AML-193 (cell line): ENCODE measurements at places on chromosomes 12 and 14.

DNA sequence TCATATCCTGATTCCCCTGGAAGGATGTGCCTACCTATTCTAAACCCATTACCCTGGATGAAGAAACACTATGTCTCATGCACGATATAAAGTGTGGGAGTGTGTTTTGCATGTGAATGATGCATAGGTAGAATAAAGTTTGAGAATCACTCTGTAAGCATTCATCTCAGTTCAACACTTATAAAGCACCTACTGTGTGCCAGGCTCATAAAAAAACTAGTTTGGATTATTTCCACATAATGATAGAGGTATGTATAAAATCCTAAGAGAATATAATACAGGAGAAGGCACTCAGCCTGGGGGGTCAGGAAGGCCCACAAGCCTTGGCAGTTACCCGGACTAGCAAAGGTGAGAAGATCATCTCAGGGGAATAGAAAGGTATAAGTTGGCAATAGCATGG, 41.1 kb upstream of the BCL2L14 start:
- DNase-seq: no peak

DNA sequence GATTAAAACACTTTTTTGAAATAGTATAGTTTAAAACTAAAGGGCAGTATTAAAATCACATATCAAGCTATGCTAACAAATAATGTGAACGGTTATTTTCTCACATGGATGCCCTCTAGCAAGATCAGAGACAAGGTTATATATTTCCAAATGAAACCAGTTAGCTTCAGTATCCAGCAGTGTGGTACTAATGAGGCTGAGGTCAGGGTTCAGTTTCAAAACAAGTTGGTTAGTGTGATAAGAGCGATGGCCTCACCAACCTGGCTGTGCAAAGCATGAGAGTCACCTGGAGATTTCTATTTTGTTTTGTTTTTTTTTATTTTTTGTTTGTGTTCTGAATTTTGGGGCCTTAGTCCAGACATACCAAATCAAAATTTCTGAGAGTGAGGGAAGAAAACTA, 352.2 kb upstream of the KITLG start:
- no peak for DNase-seq

DNA sequence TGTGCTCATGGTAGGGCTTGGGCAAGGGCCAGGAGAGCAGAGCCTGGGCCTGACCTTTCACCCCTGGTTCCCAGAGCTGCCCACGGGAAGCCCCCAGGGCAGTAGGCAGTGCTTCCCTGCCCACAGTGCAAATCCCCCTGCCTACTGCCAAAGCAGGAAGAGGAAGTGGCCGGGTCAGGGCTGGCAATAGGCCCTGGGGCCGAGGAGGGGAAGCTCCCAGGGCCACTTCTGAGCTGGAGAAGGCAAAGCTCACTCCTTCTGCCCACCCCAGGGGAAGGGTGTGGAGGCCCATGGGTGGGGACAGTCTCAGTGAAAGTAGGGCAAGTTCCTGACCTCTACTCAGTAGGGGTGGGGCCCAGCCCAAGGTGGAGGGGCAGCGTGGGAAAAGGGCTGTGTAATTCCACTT, 5.4 kb upstream of the NR4A1 start:
- peak; percentile 67 for DNase-seq

GRCh38 chr12:102960766-102961465, 3.4 kb downstream of the ASCL1 start:
- DNase-seq: no peak

- peak; percentile 38 for DNase-seq
These were observed 5.4 kb downstream of the CDKN1B start for GRCh38 chr12:12722435-12723148.

- no peak for DNase-seq
These were observed 54.9 kb upstream of the NUDT4 start for GRCh38 chr12:93322784-93323183.

- DNase-seq: no peak
These were observed 1.9 kb downstream of the LRCOL1 start for GRCh38 chr12:132608231-132609171.

GRCh38 chr12:100295764-100296555, 29.0 kb downstream of the SCYL2 start:
- no peak for DNase-seq

GRCh38 chr12:118741194-118741593, 240.1 kb upstream of the SRRM4 start:
- DNase-seq: no peak

- DNase-seq: no peak
These were observed 41.1 kb downstream of the PROX2 start for GRCh38 chr14:74834692-74835392.

GRCh38 chr12:127820271-127820670, 446.7 kb upstream of the TMEM132C start:
- DNase-seq: no peak

GRCh38 chr12:113418213-113418879, 3.8 kb upstream of the SDSL start:
- no peak for DNase-seq

DNA sequence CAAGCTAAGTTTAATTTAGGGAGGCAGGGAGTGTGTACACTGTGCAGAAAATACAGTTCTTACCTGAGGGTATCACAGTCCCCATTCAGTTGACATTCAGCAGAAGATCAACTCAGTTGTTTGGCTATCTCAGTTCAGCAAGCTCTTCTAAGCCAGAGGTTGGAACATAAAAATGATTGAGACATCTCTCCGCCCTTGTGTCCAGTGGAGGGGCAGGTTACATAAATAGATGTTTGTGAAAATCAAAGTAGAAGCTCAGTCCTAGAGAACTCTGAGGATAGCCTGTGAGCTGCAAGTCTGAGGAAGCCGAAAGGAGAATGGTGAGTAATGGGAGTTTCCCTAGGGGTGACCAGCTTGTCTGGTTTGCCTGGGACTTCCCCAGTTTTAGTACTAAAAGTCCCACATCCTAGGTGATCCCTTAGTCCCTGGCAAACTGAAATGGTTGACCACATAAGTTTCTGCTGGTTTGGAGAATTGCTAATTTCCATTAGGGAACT, 251.4 kb upstream of the ATP2B1 start:
- no peak for DNase-seq
